Vagina (tissue), 2 donors: ENCODE measurements at places on chromosomes 6 and 20. TPM values are rescaled to one million over a fixed set of nuclear protein-coding genes. Genes with fewer than 3 reads are reported as not detected.

- H3K4me1 ChIP-seq = peaks cover 11% of the 10 kb centered on the region
- H3K4me3 ChIP-seq = no peak overlapping the region
- H3K27me3 ChIP-seq = no peaks in the 10 kb centered on the region
- no peak overlapping the region for H3K27ac ChIP-seq
- H3K36me3 ChIP-seq = no peaks in the 10 kb centered on the region
Measured at GRCh38 chr6:162963861-162964260, 236.1 kb downstream of the PACRG start.

DNA sequence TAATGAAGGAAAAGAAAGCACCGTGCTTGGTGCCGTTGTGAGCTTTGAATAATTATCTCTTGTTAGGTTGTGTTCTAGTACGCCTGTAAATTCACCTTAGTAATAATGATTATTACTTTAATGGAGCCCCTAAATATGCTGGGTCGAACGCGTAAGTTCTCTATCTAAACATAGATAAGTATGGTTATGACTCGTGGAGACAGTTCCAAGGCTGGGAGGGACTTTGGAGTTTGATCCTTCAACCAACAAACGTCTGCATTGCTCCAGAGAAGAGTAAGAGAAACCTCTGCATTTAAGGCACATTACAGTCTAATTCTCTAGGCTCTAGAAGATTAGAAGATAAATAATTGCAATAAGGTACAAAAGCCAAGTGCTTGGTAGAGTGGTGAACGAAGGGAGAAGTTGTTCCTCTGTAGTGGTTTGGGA, 514 bp downstream of the ACOT13 start:
- peak overlapping the region; percentile 90 for H3K4me3 ChIP-seq
- no peaks in the 10 kb centered on the region for H3K27me3 ChIP-seq
- DNase-seq = no peak
- peaks cover 6% of the 10 kb centered on the region for H3K36me3 ChIP-seq
- peaks cover 39% of the 10 kb centered on the region for H3K4me1 ChIP-seq
- peak overlapping the region; percentile 91 for H3K27ac ChIP-seq

GRCh38 chr6:105430685-105431084, 27.8 kb upstream of the PREP start:
- no peak overlapping the region for H3K27ac ChIP-seq
- H3K27me3 ChIP-seq = no peaks in the 10 kb centered on the region
- peaks cover 9% of the 10 kb centered on the region for H3K4me1 ChIP-seq
- DNase-seq = no peak
- no peaks in the 10 kb centered on the region for H3K36me3 ChIP-seq

TINAG gene
- not detected for total RNA-seq

- no peaks in the 10 kb centered on the region for H3K27me3 ChIP-seq
- no peak overlapping the region for H3K4me3 ChIP-seq
- no peaks in the 10 kb centered on the region for H3K36me3 ChIP-seq
- DNase-seq = no peak
Measured at GRCh38 chr6:168650671-168651111, 209.7 kb downstream of the SMOC2 start.

DNA sequence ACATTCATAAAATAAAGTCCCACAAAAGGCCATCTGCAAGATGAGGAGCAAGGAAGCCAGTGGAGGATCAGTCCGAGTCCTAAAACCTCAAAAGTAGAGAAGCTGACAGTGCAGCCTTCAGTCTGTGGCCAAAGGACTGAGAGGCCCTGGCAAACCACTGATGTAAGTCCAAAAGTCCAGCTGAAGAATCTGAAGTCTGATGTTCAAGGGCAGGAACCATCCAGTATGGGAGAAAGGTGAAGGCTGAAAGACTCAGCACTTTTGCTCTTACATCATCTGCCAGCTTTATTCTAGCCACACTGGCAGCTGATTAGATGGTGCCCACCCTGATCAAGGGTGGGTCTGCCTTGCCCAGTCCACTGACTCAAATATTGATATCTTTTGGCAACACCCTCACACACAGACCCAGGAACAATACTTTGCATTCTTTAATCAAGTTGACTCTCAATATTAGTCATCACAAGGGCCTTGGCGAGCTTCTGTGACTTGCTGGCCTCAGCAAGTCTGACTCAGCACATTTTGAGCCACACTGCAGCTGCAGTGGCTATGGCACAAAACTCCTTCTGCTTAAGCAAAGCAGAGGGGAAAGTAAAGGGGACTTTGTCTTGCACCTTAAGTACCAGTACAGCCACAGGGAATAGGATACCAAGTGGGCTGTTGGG, 1370.3 kb upstream of the CITED2 start:
- no peaks in the 10 kb centered on the region for H3K36me3 ChIP-seq
- DNase-seq = no peak
- H3K4me1 ChIP-seq = no peaks in the 10 kb centered on the region
- H3K27me3 ChIP-seq = no peaks in the 10 kb centered on the region
- H3K27ac ChIP-seq = no peak overlapping the region

- H3K27me3 ChIP-seq = no peaks in the 10 kb centered on the region
- H3K36me3 ChIP-seq = no peaks in the 10 kb centered on the region
- no peak for DNase-seq
- H3K4me1 ChIP-seq = peaks cover 99% of the 10 kb centered on the region
- H3K27ac ChIP-seq = peak overlapping the region; percentile 97
Measured at GRCh38 chr20:10662661-10663458, 10.9 kb downstream of the JAG1 start.

DNA sequence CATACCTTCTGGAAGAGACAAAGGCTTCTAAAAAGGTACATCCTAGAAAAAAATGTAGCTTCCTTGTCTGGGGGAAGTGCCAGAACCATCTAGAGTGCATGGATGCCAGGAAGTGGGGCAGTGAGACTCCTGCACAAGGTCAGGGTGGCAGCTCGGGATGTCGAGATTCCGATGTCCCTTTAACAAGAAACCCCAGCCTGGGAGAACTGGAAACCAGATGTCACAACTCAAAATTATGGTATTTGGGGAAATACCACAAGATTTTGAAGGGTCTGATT, 168.4 kb downstream of the ZDHHC14 start:
- no peaks in the 10 kb centered on the region for H3K4me1 ChIP-seq
- peak; percentile 32 for DNase-seq
- H3K36me3 ChIP-seq = no peaks in the 10 kb centered on the region
- no peaks in the 10 kb centered on the region for H3K27me3 ChIP-seq

- H3K27ac ChIP-seq = no peak overlapping the region
- no peak overlapping the region for H3K4me3 ChIP-seq
- no peak for DNase-seq
Measured at GRCh38 chr6:165231581-165232561, 77.5 kb downstream of the C6orf118 start.

DNA sequence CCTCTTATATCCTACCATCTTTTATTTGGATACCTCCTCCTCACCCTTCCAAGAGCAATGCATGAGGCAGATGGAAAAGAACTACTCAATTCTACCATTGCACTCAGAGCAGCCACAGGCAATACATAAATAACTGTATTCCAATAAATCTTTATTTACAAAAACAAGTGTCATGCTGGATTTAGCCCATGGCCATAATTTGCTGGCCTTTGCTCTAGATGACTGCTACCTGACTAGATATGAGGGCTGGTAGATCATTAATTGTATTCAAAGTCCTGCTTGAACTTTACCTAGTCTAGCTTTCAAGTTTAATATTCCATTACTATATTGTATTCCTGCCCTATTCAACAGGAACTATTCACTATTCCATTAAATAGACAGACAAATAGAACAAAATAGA, 37.1 kb downstream of the AFG1L start:
- H3K27me3 ChIP-seq = no peaks in the 10 kb centered on the region
- no peak overlapping the region for H3K27ac ChIP-seq
- no peaks in the 10 kb centered on the region for H3K4me1 ChIP-seq
- no peak overlapping the region for H3K4me3 ChIP-seq
- no peaks in the 10 kb centered on the region for H3K36me3 ChIP-seq
- no peak for DNase-seq

HINT3 gene
- total RNA-seq = 18.4 TPM

GRCh38 chr6:32198866-32199265, 6.4 kb upstream of the GPSM3 start:
- no peaks in the 10 kb centered on the region for H3K27me3 ChIP-seq
- peaks cover 21% of the 10 kb centered on the region for H3K4me1 ChIP-seq

GRCh38 chr6:46410334-46410953, 80.8 kb downstream of the RCAN2 start:
- H3K4me3 ChIP-seq = no peak overlapping the region
- no peaks in the 10 kb centered on the region for H3K27me3 ChIP-seq
- DNase-seq = no peak
- H3K36me3 ChIP-seq = no peaks in the 10 kb centered on the region

- H3K4me1 ChIP-seq = no peaks in the 10 kb centered on the region
- no peak overlapping the region for H3K4me3 ChIP-seq
Measured at GRCh38 chr20:14526891-14527290, 189.5 kb upstream of the FLRT3 start.

GRCh38 chr20:62907384-62908317, 18.7 kb downstream of the DIDO1 start:
- no peak for DNase-seq
- H3K36me3 ChIP-seq = no peaks in the 10 kb centered on the region
- H3K4me1 ChIP-seq = no peaks in the 10 kb centered on the region
- no peak overlapping the region for H3K27ac ChIP-seq
- H3K27me3 ChIP-seq = no peaks in the 10 kb centered on the region
- no peak overlapping the region for H3K4me3 ChIP-seq

SAPCD1 gene
- total RNA-seq = not detected

MCCD1 gene
- not detected for total RNA-seq

RNF39 gene
- total RNA-seq = 18.2 TPM

DNA sequence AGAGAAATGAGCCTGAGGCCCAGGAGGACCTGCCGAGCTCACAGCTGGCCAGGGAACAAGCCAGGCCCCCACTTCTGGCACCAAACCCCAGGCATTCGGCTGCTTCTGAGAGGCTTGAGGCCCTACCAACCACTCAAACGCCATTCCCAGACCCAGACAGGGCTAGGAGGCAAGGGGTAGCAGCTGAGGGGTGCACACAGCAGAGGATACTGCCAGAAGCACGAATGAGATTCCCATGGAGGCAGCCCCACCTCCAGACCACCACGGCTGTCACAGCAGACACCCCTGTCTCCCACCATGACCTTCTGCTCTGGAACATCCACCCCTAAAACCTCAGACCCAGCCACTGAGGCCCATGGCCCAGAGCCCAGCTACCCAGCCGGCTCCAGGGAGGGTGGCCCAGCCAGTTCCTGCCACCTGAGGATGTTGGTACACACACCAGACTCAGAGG, 36.1 kb downstream of the NTSR1 start:
- no peaks in the 10 kb centered on the region for H3K4me1 ChIP-seq
- H3K4me3 ChIP-seq = no peak overlapping the region
- H3K27ac ChIP-seq = no peak overlapping the region
- no peak for DNase-seq

MCM3 gene
- 36.3 TPM for total RNA-seq

GRCh38 chr20:50026746-50027575, 44.2 kb downstream of the SNAI1 start:
- H3K4me3 ChIP-seq = no peak overlapping the region
- H3K36me3 ChIP-seq = no peaks in the 10 kb centered on the region
- DNase-seq = no peak
- H3K27ac ChIP-seq = peak overlapping the region; percentile 1
- H3K4me1 ChIP-seq = peaks cover 26% of the 10 kb centered on the region

- no peak overlapping the region for H3K4me3 ChIP-seq
- no peak overlapping the region for H3K27ac ChIP-seq
- H3K36me3 ChIP-seq = no peaks in the 10 kb centered on the region
- peaks cover 17% of the 10 kb centered on the region for H3K4me1 ChIP-seq
- no peak for DNase-seq
- H3K27me3 ChIP-seq = no peaks in the 10 kb centered on the region
Measured at GRCh38 chr6:42030585-42031506, 19.5 kb upstream of the TAF8 start.

MYL9 gene
- 246 TPM for total RNA-seq

DNA sequence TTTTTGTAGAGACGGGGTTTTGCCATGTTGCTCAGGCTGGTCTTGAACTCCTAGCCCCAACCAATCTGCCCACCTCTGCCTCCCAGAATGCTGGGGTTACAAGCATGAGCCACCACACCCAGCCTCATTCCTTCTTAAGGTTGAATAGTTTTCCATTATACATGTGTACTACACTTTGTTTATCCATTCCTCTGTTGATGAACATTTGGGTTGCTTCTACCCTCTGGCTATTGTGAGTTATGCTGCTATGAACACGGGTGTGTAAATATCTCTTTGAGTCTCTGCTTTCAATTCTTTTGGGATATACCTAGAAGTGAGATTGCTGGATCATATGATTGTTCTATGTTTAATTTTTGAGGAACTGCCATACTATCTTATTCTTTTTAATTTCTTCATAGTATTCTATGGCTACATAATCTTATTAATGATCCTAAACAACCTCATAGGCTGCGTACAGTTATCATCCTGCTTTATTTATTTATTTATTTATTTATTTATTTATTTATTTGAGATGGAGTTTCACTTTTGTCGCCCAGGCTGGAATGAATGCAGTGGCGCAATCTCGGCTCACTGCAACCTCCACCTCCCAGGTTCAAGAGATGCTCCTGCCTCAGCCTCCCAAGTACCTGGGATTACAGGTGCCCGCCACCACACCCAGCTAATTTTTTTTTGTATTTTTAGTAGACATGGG, 49.2 kb upstream of the TLDC2 start:
- H3K27ac ChIP-seq = no peak overlapping the region
- no peak overlapping the region for H3K4me3 ChIP-seq
- no peaks in the 10 kb centered on the region for H3K36me3 ChIP-seq

MICA gene
- 19.9 TPM for total RNA-seq

- no peak for DNase-seq
- H3K27me3 ChIP-seq = no peaks in the 10 kb centered on the region
- H3K27ac ChIP-seq = no peak overlapping the region
- H3K36me3 ChIP-seq = no peaks in the 10 kb centered on the region
- H3K4me3 ChIP-seq = no peak overlapping the region
Measured at GRCh38 chr6:142839686-142840040, 105.3 kb downstream of the HIVEP2 start.

GRCh38 chr6:25223490-25223991, 55.6 kb upstream of the CARMIL1 start:
- no peaks in the 10 kb centered on the region for H3K27me3 ChIP-seq
- peaks cover 6% of the 10 kb centered on the region for H3K4me1 ChIP-seq
- no peaks in the 10 kb centered on the region for H3K36me3 ChIP-seq
- no peak for DNase-seq
- no peak overlapping the region for H3K27ac ChIP-seq
- H3K4me3 ChIP-seq = peak overlapping the region; percentile 24

GRCh38 chr6:120869397-120869796, 464.9 kb downstream of the TBC1D32 start:
- H3K36me3 ChIP-seq = no peaks in the 10 kb centered on the region
- H3K4me1 ChIP-seq = no peaks in the 10 kb centered on the region
- H3K27ac ChIP-seq = no peak overlapping the region
- no peak overlapping the region for H3K4me3 ChIP-seq

PHACTR1 gene
- total RNA-seq = 0.49 TPM

SPATS1 gene
- total RNA-seq = not detected
